ENCODE measurements at places on chromosomes 3 and 15.

DNA sequence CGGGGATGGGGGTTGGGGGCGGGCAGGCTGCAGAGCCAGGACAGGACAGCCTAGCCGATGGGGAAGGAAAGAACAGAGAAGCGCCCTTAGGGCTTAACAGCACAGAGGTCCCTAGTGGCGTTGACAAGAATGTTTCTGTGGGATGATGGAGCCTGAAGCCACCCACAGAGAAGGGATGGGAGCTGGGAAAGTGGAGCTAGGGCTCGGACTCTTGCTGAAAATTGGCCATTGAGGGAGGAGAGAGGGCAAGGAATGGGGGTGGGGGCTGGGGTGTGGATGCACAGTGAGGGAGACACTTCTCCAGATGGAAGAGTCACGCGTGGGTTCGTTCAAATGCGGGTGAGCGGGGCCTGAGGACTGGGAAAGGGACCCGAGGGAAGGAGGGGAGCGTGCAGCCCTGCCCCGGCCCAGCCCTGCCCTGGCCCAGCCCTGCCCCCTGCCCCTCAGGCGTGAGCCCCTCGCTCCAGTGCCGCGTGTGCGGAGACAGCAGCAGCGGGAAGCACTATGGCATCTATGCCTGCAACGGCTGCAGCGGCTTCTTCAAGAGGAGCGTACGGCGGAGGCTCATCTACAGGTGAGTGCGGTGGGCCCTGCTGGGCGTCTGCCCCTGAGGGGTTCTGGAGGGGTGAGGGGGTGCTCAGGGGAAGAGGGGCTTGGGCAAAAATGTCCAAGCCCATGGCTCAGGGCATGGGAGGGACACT, 832 bp downstream of the NR2E3 start:
- no peak for DNase-seq

DNA sequence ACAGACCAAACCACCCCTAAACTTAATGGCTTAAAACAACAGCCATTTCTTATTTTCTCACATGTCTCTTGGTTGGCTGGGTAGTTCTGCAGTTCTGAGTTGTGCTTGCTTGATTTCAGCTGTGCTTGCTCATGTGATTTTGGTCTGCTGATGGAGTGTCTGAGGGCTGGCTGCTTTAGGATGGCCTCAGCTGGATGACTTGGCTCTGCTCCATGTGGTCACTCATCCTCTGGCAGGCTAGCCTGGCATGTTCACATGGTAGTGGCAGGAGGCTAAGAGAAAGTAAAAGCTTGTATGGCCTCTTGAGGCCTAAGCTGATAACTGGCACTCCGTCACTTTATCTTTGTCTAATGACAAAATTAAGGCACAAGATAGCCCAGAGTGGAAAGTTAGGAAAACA, 4.1 kb downstream of the SV2B start:
- DNase-seq, result no peak

DNA sequence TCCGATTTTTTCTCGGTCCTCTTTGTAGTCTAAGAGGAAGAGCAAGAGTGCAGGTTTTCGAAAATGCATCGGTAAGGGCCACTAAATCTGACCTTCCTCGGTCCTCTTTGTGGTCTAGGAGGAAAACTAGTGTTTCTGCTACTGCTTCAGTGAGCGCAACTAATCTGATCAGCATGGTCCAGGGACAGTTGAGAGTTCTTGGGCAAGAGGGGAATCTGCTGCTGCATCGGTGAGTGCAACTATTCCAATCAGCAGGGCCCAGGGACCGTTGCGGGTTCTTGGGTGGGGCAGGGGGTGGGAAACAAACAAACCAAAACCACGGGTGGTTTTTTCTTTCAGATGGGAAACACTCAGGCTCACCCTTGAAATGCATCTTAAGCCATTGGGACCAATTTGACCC, 10.5 kb upstream of the OSBPL11 start:
- DNase-seq, result no peak

GRCh38 chr3:87426918-87427317, 150.5 kb upstream of the POU1F1 start:
- no peak for DNase-seq

- peak; percentile 11 for DNase-seq
Measured at GRCh38 chr3:158727206-158728060, 4.8 kb downstream of the RARRES1 start.

All from GM06990 (cell line).